ENCODE measurements at places on chromosomes 7 and 10.

GRCh38 chr7:91187061-91187460 lies 77.2 kb upstream of the FZD1 start:
- no peak for DNase-seq

GRCh38 chr7:91425149-91425548 lies 160.9 kb downstream of the FZD1 start:
- no peak for DNase-seq

DNA sequence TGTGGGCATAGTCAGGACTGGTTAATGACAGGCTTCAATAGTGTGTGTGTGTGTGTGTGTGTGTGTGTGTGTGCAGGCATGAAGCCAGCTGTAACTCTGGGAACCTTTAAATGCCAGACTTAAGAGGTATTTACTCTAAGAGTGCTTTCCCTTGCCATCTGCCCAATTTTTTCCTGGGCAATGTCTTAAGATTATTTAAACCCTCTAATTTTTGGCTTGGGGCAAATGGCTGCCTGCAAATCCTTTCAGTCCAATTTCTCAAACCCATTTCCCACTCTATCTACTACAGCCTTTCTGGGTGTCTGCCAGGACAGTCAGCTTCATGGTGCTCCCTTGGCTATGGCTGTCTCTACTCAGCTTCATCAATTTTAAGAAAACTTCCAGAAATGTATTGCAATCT lies 62.6 kb upstream of the C1GALT1 start:
- DNase-seq = no peak

DNA sequence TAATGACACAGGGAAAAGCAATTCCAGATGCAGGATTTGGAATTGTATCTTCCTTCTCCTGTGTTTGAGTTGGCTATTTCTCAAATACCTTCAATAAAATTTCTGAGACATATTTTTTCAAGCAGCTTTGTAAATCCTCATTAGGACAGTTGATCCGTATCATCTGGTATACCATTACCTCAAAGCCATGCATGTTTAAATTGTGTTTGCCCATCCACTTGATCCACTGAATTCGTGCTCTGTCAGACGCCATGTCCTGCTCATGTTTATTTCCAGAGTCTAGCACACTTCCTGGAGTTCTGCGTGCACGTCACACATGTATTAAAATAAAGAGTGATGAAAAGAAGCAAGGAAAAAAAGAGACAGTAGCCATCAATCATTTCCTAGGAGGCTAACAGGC lies 141.8 kb upstream of the CDC14C start:
- DNase-seq = no peak

DNA sequence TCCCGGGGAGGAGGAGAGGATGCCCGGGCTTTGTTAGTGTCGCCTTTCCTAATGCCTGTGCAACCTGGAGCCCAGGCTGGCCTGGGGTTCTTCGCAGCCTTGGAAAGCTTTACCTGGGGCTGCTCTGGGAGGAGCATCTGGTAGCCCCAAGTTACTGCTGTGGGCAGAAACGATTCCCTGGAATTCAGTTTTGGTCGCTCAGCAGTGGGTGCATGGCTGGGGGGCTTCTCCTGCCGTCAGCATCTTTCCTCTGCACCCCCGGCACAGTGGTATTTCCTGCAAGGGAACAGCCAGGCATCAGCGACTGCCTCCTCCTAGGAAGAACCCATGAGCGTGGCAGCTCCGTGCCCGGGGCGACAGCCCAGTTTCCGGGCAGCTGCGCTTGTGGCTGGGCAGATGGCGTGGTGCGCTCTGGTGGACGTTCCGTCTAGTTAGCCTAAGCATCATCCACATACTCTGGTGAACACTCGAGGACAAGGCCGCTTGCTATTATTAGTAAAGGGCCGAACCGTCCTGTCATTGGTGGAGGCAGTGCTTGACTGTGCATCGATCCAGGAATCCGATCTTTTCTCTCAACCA lies 107.0 kb upstream of the BTBD16 start:
- DNase-seq = no peak

- no peak for DNase-seq
These were observed 85.9 kb downstream of the LSMEM1 start for GRCh38 chr7:112566442-112567324.

- DNase-seq = no peak
These were observed 13.0 kb upstream of the ZNF503 start for GRCh38 chr10:75414527-75414926.

- DNase-seq = no peak
These were observed 11.5 kb downstream of the GTF2IRD1 start for GRCh38 chr7:74464931-74465886.

DNA sequence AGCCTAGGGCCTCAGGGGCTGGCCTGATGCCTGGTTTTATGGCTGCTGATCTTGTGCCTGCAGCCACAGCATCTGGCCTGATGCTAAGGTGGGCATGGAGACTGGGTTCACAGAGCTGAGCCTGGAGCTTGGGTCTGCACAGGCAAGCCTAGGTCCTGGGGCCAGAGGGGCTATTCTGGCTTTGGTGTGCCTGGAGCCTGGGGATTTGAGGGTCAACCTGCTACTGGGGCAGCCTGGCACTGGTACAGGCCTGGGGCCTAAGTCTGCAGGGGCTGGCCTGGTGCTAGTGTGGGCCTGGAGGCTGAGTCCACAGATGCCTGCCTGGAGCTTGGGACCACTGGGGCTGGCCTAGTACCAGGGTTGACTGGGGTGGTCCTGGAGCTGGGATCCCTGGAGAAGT lies 481.8 kb upstream of the GHITM start:
- no peak for DNase-seq

- no peak for DNase-seq
These were observed 133.0 kb upstream of the KLF14 start for GRCh38 chr7:130867039-130867438.

GRCh38 chr10:124346831-124347230 lies 71.9 kb downstream of the OAT start:
- no peak for DNase-seq

- no peak for DNase-seq
These were observed 117.4 kb downstream of the HECW1 start for GRCh38 chr7:43229801-43230200.

DNA sequence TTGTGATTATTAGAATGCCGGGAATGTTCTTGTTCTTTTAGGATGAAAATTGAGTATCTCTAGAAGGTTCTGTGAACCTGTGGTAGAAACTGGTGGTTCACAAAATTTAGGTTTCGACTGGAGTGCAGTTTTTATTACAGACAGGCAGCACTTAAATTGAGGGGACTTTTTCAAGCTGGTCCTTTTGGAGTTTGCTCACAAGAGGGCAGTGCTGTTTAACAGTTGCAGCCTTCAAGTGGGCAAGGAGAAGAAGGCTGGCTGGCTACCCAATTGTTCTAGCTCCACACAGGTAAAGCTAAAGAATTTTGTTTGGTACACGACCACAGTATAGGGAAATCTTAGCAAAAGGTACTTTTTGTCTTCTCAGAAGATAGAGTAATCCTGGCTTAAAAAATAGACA lies 233.6 kb downstream of the SNX13 start:
- DNase-seq = peak; percentile 40

DNA sequence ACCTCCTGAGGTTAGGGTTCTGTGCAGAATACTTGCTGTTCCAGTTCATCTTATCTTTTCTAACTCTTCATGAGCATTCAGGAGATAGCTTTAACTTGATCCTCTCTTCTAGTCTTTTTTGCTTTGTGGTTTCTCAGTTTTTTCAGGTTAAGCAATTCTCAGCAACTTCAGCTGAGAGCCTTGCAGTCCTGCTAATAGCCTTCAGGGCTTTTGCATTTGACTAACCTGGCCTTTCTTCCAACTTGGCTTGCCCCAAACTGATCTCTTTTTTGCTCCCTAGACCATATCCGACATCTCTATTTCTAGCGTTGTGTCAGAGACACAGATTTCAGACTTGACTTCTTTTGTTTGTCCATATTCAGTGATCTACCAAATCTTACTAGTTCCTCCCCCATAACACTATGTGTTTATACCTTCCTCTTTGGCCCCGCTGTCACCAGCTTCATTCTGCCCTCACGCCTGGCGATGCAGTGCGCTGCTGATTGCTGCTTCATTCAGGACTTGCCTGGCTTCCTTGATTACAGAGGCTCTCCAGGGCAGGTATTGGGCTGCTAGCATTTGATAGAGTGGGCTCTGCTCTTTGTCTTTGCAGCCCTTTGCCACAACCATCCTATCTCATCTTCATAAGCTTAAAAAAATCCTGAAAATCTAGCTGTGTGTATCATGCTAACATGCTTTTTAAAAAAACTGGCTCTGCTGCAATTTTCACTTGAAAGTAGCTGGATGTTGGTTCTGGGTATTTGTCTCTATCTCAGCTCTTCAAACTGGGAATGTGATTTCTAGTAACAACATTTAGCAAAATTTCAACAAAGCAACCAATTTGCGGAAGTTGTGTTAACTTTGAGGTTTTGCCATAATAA lies 9.6 kb downstream of the CUL1 start:
- DNase-seq = no peak

DNA sequence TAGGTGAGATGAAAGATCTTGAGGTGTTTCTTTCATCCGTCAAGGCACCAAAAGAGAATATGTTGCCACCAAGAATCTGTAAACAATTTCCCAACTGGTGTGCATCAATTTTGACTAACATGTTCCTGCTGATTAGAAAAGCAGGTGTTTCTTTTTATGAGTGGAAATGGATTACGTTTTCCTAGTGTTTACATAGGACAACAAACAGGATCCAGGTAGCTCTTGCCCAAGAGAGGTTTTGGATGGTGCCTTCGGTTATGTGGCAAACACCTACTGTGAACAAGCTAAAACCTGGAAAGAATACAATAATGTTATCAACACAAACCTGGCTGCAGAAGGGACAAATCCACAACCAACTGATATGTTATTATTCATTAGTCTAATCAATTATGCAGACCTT lies 53.6 kb upstream of the WNT16 start:
- DNase-seq = no peak

DNA sequence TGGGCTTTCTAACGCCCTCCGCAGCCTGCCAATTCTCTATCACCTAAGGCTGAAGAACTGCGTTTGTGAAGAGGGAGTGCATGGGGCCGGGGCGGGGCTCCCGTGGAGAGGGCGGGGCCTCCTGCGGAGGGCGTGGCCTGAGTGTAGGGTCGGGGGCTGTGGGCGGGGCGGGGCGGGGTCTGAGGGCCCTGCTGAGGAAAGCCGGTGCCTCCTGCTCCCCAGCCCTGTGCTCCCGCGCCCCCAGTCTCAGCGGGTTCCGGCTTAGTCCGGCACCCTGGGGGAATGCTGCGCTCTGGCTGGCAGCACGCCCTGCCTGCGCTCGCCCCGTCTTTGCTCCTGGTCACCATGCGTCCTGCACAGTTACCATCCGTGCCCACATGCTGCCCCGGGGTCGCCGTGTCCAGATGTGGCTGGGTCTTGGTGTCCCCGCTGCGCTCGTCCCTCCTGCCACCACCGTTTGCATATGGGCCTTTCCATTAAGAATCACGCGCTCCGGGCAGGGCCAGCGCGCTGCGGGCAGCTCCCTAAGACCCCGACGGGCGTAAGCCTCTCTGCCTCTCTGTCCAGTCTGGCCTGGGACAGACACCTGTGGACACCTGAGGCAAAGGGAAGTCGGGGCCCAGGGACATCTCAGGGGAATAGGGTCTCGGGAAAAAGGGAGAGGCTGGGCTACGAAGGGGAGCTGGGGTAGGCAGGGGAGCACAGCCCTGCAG lies 144.0 kb upstream of the RET start:
- DNase-seq = no peak

- DNase-seq = peak; percentile 62
These were observed 4.0 kb downstream of the GNGT1 start for GRCh38 chr7:93910076-93910994.

GRCh38 chr10:99920486-99920885 lies 89.3 kb downstream of the DNMBP start:
- no peak for DNase-seq

DNA sequence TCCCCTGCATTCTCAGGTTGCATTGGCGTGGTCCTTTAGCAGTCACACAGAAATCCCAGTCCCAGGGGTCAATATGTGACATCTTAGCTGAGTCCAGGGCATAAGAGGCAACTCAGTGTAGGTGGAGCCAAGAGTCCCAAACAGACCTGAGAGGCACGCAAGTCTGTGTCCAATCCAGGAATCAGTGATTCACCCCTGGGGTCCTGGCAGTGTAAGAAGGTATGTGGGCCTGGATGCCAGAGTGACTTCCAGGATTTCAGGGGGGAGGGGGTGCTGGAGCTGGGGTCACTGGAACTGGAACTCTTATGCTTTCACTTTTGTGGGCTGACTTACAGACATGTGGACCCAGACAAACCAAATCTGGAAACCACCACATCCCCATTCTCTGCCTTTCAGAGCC lies 26.8 kb downstream of the FRMPD2 start:
- DNase-seq = no peak

GRCh38 chr7:17506095-17506494 lies 207.6 kb downstream of the AHR start:
- no peak for DNase-seq

GRCh38 chr7:128840326-128841170 lies 10.3 kb downstream of the FLNC start:
- DNase-seq = no peak

GRCh38 chr7:127922656-127923055 lies 108.6 kb downstream of the LRRC4 start:
- no peak for DNase-seq

DNA sequence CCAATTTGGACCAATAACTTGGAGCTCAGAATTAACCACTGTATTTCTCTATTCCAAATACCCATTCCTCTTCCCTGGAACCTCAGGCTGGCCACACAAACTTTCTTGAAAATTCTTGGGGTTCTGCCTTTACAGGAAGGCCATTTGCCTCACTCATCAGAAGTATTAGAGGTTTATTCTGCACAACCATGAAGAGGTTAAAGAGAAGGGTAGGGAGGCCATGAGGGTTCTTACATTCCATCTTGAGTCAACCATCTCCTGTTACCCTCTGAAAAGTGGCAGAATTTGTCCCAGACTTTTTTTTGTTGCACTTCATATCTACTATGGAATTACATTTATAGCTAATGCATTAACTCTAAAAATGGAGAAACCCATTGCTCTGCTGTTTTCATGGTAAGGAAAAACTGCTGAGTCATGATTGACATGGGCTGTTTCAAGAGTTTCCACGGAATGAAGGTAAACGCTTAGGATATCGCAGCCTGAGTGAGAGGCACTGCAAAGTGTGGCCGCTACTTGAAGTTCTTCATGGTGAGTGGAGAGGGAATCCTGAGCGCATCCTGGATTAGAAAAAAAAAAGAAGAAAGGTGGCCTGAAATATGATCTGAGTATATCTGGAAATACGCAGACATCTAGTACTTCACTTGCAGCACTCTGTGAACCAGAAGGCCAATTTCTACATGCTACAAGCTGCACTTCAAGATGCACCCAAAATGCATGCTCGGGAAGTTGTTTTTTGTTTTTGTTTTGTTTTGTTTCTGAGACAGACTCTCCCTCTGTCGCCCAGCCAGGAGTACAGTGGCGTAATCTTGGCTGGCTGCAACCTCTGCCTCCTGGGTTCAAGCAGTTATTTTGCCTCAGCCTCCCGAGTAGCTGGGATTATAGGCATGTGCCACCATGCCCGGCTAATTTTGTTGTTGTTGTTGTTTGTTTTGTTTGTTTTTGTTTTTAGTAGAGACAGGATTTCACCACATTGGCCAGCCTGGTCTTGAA lies 83.7 kb downstream of the KIAA1217 start:
- no peak for DNase-seq

- DNase-seq = no peak
These were observed 88.7 kb downstream of the UBE2H start for GRCh38 chr7:129864042-129864441.

- DNase-seq = no peak
These were observed 587 bp downstream of the HOXA10 start for GRCh38 chr7:27173511-27173955.
